ENCODE measurements at places on chromosomes 5 and 9. TPM values are rescaled to one million over a fixed set of nuclear protein-coding genes. Genes with fewer than 3 reads are reported as not detected.

The NKD2 gene
- under 0.01 TPM for total RNA-seq

The ISCA1 gene
- total RNA-seq = 22.6 TPM

GRCh38 chr9:134278286-134278685 lies 48.0 kb upstream of the RXRA start:
- DNase-seq = no peak

GRCh38 chr5:146703899-146704298 lies 174.7 kb downstream of the PPP2R2B start:
- no peak for DNase-seq

All from fibroblast of lung (primary cell).